ENCODE measurements at places on chromosomes 6 and 20. TPM values are rescaled to one million over a fixed set of nuclear protein-coding genes. Genes with fewer than 3 reads are reported as not detected.
A peak's percentile ranks its signal among the peaks of the same experiment; 100 is the strongest.

- peak; percentile 58 for DNase-seq
Observed at GRCh38 chr6:26327450-26328264, 37.3 kb upstream of the BTN3A2 start.

- no peak for DNase-seq
Observed at GRCh38 chr20:23313271-23313670, 37.3 kb upstream of the NXT1 start.

GRCh38 chr20:14512839-14513238 lies 175.4 kb upstream of the FLRT3 start:
- no peak for DNase-seq

GRCh38 chr6:130598021-130598989 lies 228.9 kb upstream of the SMLR1 start:
- DNase-seq = no peak

- DNase-seq = no peak
Observed at GRCh38 chr6:27879837-27880236, 32.4 kb downstream of the OR2B2 start.

SLC25A27 gene
- 27.0 TPM for polyA plus RNA-seq

BANF2 gene
- polyA plus RNA-seq = 0.25 TPM

NKX2-2 gene
- 0.09 TPM for polyA plus RNA-seq

ENPP1 gene
- 10.4 TPM for polyA plus RNA-seq

LY6G6C gene
- 7.0 TPM for polyA plus RNA-seq

GNMT gene
- polyA plus RNA-seq = 2.6 TPM

Data from thymus (tissue), 14 donors.